CD4-positive, alpha-beta T cell treated with Interleukin-6 for 4 hours (primary cell): ENCODE measurements at places on chromosomes 6 and 20.

DNA sequence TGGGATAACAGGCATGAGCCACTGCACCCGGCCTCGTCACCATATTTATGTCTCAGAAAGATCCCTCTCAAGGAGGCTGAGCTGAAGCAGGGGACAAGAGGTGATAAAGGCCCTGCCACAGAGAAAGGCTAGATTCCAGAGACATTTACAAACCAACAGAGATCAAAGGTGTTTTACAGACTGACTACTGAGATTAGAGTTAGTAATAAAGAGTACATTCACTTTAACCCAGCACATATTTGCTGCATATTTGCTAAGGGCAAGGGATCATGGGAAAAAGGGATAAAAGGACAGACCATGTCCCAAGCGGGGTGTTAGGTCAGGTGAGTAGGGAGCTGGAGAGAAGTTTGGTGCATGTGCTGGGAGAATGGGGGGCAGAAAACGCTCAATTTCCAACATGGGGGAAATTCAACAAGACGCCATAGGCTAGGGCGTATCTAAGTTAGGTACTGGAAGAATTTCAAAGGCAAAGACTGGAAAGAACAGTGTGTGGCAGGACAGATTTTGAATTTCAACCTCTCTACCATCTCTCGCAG lies 43.8 kb upstream of the SEC63 start:
- no peak for DNase-seq

GRCh38 chr20:57403216-57403615 lies 12.0 kb downstream of the RBM38 start:
- DNase-seq = no peak

- no peak for DNase-seq
Observed at GRCh38 chr20:58684291-58684690, 8.3 kb upstream of the NPEPL1 start.

GRCh38 chr6:139970591-139970991 lies 596.1 kb upstream of the CITED2 start:
- DNase-seq = no peak

- DNase-seq = no peak
Observed at GRCh38 chr20:12721636-12722035, 287.1 kb upstream of the SPTLC3 start.

DNA sequence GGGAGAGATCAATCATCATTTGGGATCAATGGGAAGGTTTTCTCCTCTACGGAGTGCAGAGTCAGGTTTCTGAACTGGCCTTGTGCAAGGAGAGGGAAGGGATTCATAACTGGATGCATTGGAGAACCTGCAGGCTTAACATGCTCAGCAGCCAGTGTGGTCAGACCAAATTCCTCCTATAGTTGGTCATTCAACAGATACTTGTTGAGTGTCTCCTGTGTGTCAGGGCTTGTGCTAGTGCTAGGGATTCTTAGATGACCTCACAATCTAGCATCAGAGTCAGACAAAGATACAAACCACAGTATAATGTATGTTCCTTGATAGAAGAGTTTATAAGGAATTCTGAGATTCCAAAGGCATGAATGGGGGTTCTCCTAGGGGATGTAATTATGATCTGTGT lies 23.9 kb downstream of the RALY start:
- no peak for DNase-seq
